ENCODE measurements at places on chromosomes 1 and 21. TPM values are rescaled to one million over a fixed set of nuclear protein-coding genes. Genes with fewer than 3 reads are reported as not detected.

The ANGPTL7 gene
- total RNA-seq, result not detected

- H3K36me3 ChIP-seq, result no peaks in the 10 kb centered on the region
- no peak overlapping the region for H3K4me3 ChIP-seq
- H3K27me3 ChIP-seq, result peaks cover 12% of the 10 kb centered on the region
- DNase-seq, result no peak
Measured at GRCh38 chr1:39150779-39151178, 53.7 kb upstream of the MACF1 start.

GRCh38 chr1:54649130-54649898 lies 7.7 kb downstream of the MROH7 start:
- H3K27ac ChIP-seq, result no peak overlapping the region
- H3K36me3 ChIP-seq, result no peaks in the 10 kb centered on the region
- H3K4me1 ChIP-seq, result no peaks in the 10 kb centered on the region
- DNase-seq, result no peak
- H3K27me3 ChIP-seq, result peaks cover 6% of the 10 kb centered on the region

The ADGRL4 gene
- not detected for total RNA-seq

- no peak overlapping the region for H3K4me3 ChIP-seq
- H3K27me3 ChIP-seq, result no peaks in the 10 kb centered on the region
- no peak overlapping the region for H3K27ac ChIP-seq
- peaks cover 9% of the 10 kb centered on the region for H3K4me1 ChIP-seq
- H3K36me3 ChIP-seq, result peaks cover 8% of the 10 kb centered on the region
Measured at GRCh38 chr1:207398986-207399385, 55.1 kb upstream of the CR2 start.

The TMEM183A gene
- 63.8 TPM for total RNA-seq

- H3K36me3 ChIP-seq, result no peaks in the 10 kb centered on the region
- no peak for DNase-seq
Measured at GRCh38 chr21:22657781-22658180, 1659.6 kb downstream of the NCAM2 start.

The TNFRSF1B gene
- total RNA-seq, result 130 TPM

DNA sequence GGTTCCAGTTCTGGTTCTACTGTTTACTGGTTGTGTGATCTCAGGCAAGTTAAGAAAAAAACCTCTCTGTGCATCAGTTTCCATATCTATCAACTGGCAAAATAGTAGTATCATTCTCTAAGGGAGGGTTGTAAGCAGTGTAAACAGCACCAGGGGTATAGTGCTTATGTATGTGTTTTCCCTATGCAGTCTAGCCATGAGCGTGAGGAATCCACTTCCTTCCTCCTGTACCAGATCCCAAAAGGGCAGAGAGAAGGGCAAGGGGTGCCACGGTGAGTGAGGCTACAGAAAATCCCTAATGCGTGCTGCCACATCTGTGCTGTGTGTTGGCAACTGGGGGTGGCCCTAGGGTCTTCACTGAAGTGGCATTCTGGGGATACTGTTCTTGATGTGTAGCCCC lies 18.4 kb upstream of the RNF19B start:
- peaks cover 72% of the 10 kb centered on the region for H3K4me1 ChIP-seq
- no peaks in the 10 kb centered on the region for H3K36me3 ChIP-seq
- peak overlapping the region; percentile 70 for H3K4me3 ChIP-seq
- peak overlapping the region; percentile 99 for H3K27ac ChIP-seq

The RIT1 gene
- 33.8 TPM for total RNA-seq

GRCh38 chr21:38883142-38883541 lies 77.4 kb downstream of the ETS2 start:
- no peak overlapping the region for H3K4me3 ChIP-seq
- H3K36me3 ChIP-seq, result peaks cover 39% of the 10 kb centered on the region
- DNase-seq, result no peak
- peaks cover 32% of the 10 kb centered on the region for H3K27me3 ChIP-seq
- H3K27ac ChIP-seq, result no peak overlapping the region

DNA sequence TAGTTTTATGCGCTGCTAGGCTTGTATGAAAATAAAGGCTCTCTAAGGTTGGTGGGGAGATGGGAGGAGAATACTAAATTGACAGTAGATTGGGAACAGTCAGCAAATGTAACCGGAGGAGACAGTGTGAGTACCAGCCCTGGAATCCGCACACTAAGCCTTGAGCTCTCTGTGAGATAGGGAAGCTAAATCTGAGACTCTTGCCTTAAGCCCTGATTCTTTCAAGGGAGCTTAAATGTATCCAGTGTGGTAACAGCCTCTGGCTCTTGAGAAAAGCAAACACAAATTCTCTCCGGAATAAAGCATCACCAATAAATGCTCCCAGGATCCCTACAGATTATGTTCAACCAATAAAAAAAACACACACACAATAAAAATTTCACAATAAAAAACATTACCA lies 33.0 kb upstream of the PDPN start:
- H3K4me1 ChIP-seq, result no peaks in the 10 kb centered on the region
- peaks cover 12% of the 10 kb centered on the region for H3K27me3 ChIP-seq
- no peaks in the 10 kb centered on the region for H3K36me3 ChIP-seq
- no peak overlapping the region for H3K4me3 ChIP-seq

- H3K4me3 ChIP-seq, result peak overlapping the region; percentile 94
- peaks cover 76% of the 10 kb centered on the region for H3K4me1 ChIP-seq
- H3K27me3 ChIP-seq, result peaks cover 88% of the 10 kb centered on the region
- no peak overlapping the region for H3K27ac ChIP-seq
- H3K36me3 ChIP-seq, result peaks cover 6% of the 10 kb centered on the region
Measured at GRCh38 chr1:50425376-50426107, 2.3 kb upstream of the DMRTA2 start.

GRCh38 chr1:41365772-41366454 lies 4.7 kb downstream of the FOXO6 start:
- peak; percentile 27 for DNase-seq
- H3K4me3 ChIP-seq, result peak overlapping the region; percentile 25
- H3K27ac ChIP-seq, result no peak overlapping the region

- peaks cover 17% of the 10 kb centered on the region for H3K27me3 ChIP-seq
- H3K36me3 ChIP-seq, result peaks cover 1% of the 10 kb centered on the region
- no peak overlapping the region for H3K4me3 ChIP-seq
- H3K4me1 ChIP-seq, result no peaks in the 10 kb centered on the region
- H3K27ac ChIP-seq, result no peak overlapping the region
- DNase-seq, result no peak
Measured at GRCh38 chr1:68359045-68359444, 90.7 kb downstream of the RPE65 start.

The KMO gene
- 0.21 TPM for total RNA-seq

- no peak overlapping the region for H3K27ac ChIP-seq
- no peaks in the 10 kb centered on the region for H3K36me3 ChIP-seq
- H3K4me1 ChIP-seq, result peaks cover 30% of the 10 kb centered on the region
- no peak for DNase-seq
- no peaks in the 10 kb centered on the region for H3K27me3 ChIP-seq
- no peak overlapping the region for H3K4me3 ChIP-seq
Measured at GRCh38 chr21:23952269-23952668, 1655.0 kb downstream of the MRPL39 start.

The TRPM2 gene
- 2.4 TPM for total RNA-seq

The SH2D1B gene
- total RNA-seq, result 0.32 TPM

DNA sequence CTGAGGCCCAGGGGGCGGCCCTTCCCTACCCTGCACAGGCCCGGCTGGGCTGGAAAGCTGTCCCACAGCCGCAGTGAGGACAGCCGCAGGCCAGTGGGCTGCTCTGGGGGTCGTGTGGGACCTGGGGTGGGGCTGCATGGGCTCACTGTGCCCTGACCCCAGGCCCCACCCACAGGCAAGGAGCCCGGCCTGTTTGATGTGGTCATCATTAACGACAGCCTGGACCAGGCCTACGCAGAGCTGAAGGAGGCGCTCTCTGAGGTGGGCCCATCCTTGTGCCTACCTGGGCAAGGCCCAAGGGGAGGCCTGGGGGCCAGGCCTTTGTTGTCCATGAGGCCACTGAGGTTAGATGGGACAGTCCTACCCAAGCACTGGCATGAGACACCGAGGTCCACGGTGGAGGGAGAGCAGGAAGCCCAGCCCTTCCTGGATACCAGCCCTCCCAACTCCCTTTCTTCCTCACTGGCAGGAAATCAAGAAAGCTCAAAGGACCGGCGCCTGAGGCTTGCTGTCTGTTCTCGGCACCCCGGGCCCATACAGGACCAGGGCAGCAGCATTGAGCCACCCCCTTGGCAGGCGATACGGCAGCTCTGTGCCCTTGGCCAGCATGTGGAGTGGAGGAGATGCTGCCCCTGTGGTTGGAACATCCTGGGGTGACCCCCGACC lies 1.4 kb upstream of the GJC2 start:
- no peaks in the 10 kb centered on the region for H3K27me3 ChIP-seq
- peaks cover 11% of the 10 kb centered on the region for H3K4me1 ChIP-seq
- H3K27ac ChIP-seq, result no peak overlapping the region
- no peak for DNase-seq
- no peak overlapping the region for H3K4me3 ChIP-seq

DNA sequence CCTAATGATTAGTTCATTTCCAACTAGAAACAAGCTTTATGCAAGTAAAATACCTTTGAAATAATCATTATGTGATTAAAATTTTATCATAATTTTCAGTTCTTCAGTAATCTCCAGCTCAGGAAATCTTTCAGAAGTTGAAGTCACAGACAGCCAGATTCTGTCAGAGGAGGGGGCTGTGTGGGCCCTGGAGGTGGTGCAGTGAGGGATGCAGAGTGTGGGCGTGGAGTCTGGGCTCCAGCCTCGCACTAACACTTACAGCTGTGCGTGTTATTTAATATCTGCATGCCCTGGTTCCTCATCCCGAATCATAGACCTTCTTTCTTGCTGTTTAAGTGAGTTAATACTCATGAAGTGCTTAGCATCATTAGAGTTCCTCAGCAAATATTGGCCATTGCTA lies 23.9 kb downstream of the WDR64 start:
- DNase-seq, result no peak
- peaks cover 45% of the 10 kb centered on the region for H3K4me1 ChIP-seq
- no peaks in the 10 kb centered on the region for H3K36me3 ChIP-seq

DNA sequence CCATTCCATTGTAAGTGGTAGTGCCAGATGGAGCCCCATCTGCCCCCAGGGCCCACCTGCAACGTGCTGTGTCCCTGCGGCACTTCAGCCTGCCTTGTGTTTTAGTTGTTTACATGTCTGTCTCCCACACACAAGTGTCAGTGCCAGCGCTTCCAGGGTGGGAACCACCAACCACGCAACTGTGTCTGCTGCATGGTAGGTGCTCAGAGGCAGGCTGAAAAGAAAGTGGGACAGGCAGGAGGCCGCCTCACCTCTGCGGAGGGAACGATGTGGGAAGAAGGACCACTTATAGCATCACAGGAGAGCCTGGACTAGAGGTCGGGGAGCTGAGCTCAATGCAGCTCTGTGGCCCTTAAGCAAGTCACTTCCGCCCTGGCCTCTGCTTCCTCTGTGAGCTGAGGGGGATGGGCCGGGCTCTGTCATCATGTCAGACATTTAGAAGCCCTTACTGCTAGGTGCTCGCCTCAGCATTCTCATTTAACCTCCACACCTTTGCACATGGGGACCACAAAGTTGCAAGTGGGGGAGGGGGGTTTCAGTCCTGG lies 17.9 kb downstream of the SLC9A1 start:
- H3K4me1 ChIP-seq, result peaks cover 48% of the 10 kb centered on the region
- peak overlapping the region; percentile 99 for H3K27ac ChIP-seq
- peak overlapping the region; percentile 91 for H3K4me3 ChIP-seq
- DNase-seq, result peak; percentile 87
- H3K36me3 ChIP-seq, result no peaks in the 10 kb centered on the region

DNA sequence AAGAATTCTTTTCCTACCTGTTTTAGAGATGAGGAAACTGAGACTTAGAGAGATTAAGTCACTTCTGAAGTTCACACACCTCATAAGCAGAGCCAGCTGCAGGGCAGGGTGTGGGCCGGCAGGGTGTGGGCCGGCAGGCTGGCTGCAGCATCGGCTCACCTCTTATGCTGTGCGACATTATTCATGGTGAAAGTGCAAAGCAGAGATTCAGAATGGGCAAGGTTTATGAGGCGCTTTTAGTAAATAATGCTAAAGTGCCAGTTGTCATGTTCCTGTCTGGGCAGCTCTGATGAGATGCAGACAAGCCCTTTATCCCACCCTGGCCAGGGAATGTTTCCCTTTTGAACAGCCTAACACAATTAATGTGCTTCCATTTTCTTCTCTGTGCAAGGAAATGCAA lies 14.6 kb downstream of the MAB21L3 start:
- peaks cover 46% of the 10 kb centered on the region for H3K4me1 ChIP-seq
- peak overlapping the region; percentile 21 for H3K27ac ChIP-seq
- H3K27me3 ChIP-seq, result peaks cover 45% of the 10 kb centered on the region
- no peak for DNase-seq
- H3K4me3 ChIP-seq, result peak overlapping the region; percentile 67

- no peak for DNase-seq
- H3K4me3 ChIP-seq, result no peak overlapping the region
- H3K36me3 ChIP-seq, result no peaks in the 10 kb centered on the region
Measured at GRCh38 chr21:45948576-45949141, 32.9 kb upstream of the COL6A1 start.

DNA sequence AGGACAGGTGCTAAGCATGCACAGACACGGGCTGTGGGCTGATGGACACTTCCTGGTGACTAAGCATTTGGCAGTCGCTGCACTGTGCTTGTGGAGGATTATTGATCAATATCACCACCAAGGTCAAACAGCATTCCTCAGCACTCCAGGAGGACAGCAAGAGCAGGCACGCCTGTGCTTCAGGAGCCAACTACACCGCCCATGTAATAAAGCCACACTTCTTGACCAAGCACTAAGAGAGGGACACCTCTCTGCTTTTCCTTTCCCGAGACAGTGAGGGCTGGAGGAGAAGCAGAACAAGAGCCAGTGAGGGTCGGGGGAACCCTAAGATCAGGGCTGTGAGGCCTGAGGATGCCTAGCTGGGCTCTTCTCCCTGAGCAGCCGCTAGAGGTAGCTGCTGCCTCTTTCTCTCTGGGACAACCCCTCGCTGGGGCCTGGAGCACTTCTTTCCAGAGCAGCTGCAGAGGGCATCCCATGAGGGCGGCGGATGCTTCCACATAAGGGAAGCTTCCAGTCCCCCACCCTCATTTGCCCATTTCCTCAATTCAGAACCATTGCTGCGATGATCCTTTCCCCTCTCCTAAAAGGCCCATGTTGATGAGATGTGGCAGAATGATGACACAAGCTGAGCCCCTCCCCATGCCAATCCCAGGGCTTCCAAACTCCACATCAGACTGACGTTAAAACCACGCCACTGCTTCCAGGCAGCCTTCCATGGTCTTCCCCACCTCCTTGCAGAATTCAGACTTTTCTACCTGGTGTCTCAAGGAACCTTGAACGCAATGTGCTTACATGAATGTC lies 19.1 kb downstream of the RAB7B start:
- no peaks in the 10 kb centered on the region for H3K4me1 ChIP-seq
- no peak overlapping the region for H3K27ac ChIP-seq
- H3K4me3 ChIP-seq, result no peak overlapping the region
- H3K27me3 ChIP-seq, result no peaks in the 10 kb centered on the region
- DNase-seq, result peak; percentile 21
- no peaks in the 10 kb centered on the region for H3K36me3 ChIP-seq

The TTC24 gene
- total RNA-seq, result 17.4 TPM

All from activated T-cell treated with anti-CD3 and anti-CD28 coated beads, Interleukin-2, amount 50 U/mL, for 72 hours (primary cell).